ENCODE measurements at places on chromosomes 1 and 21.

DNA sequence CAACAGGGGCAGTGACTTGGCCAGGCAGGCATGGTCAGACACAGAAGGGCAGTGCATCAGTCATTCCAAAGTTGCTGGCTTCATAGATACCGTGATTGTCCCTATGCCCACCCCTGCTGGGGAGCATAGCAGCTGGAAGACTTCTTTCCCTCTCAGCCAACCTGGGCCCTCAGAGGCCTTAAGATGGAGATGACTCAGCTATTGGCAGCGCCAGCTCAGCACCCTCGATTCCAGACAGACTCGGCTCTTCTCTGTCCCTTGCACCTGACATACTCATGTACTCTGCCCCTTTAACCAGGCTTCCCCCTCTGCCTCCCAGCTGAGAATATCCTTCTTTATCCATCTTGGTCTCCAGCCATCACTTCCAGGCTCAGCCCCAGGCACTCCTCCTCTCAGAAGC, 16.8 kb downstream of the SLAMF8 start:
- DNase-seq: no peak

DNA sequence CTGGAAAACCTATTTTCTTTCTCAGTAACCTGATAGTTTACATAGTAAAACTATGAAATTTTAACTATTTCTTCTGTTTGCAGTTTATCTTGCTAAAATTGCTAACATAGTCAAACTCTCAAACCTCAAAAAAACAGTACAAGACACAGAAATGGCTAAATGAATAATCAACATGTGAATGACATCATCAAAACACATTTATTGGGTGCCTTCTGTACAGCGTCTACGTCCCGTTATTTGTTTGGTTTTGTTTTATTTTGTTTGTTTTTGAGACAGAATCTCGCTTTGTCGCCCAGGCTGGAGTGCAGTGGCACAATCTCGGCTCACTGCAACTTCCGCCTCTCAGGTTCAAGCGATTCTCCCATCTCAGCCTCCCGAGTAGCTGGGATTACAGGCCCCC, 11.2 kb downstream of the RBM34 start:
- DNase-seq: no peak

GRCh38 chr21:35563885-35564451, 496.4 kb downstream of the SETD4 start:
- peak; percentile 70 for DNase-seq

DNA sequence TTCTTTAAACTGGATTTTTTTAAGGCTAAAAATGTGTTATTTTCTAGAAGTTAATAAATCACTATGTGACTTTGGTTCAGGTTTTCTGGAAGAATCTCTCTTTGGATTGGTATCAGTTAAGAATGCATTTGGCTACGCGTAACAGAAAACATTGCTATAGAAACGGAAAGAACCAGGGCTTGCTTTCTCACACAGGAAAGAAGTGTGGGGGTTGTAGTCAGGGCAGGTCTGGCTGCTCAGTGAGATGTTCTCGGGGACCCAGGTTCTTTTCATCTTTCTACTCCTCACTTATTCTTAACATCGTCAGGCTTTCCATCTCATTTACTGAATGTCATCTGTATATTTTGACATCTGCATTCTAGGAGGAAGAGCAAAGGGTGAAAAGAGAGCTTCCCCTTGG, 191.4 kb downstream of the ZBTB18 start:
- no peak for DNase-seq

- DNase-seq: no peak
Measured at GRCh38 chr1:22370190-22370498, 81.5 kb upstream of the ZBTB40 start.

DNA sequence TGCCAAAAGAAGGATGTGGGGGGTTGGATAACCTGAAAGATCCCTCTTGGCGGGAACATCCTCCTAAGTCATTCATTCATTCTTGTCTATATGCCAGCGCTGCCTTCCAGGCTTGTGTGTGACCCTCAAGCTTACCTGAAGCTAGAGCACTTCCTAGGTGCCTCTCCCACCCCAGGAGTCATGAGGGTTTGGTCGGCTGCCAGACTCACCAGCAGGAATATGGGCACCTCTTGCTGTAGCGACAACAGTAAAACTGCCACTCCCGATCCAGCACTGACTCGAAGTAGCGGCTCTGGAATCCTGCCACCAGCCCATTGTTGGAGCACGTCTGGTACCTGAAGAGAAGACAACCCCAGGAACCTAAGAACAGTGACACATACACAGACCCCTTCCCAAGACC, 15.0 kb downstream of the DPT start:
- no peak for DNase-seq

- DNase-seq: no peak
Measured at GRCh38 chr1:68028566-68028965, 21.9 kb downstream of the DIRAS3 start.

DNA sequence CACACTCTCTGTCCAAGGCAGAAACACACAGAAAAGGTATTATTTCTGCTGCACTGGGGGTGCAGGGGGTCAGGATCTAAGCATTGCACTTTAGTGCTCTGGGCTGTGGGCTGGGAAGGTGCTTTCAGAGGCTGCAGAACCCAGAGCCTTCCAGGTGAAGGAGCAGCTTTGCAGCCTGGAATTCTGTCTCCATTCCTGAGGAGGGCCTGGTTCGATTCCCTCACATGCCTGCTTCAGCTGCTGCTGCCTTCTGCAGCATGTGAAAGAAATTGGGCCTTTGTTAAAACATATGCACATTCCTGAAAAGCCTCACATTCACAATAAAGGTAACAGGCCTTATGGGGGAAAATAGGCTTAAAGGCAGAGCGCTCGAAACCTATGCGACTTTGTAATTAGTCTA, 35.9 kb downstream of the VTCN1 start:
- DNase-seq: no peak

GRCh38 chr1:39992234-39992633, 37.3 kb downstream of the MFSD2A start:
- DNase-seq: no peak

- no peak for DNase-seq
Measured at GRCh38 chr1:52534928-52535764, 17.7 kb downstream of the TUT4 start.

- no peak for DNase-seq
Measured at GRCh38 chr21:45578176-45578801, 36.0 kb upstream of the SLC19A1 start.

DNA sequence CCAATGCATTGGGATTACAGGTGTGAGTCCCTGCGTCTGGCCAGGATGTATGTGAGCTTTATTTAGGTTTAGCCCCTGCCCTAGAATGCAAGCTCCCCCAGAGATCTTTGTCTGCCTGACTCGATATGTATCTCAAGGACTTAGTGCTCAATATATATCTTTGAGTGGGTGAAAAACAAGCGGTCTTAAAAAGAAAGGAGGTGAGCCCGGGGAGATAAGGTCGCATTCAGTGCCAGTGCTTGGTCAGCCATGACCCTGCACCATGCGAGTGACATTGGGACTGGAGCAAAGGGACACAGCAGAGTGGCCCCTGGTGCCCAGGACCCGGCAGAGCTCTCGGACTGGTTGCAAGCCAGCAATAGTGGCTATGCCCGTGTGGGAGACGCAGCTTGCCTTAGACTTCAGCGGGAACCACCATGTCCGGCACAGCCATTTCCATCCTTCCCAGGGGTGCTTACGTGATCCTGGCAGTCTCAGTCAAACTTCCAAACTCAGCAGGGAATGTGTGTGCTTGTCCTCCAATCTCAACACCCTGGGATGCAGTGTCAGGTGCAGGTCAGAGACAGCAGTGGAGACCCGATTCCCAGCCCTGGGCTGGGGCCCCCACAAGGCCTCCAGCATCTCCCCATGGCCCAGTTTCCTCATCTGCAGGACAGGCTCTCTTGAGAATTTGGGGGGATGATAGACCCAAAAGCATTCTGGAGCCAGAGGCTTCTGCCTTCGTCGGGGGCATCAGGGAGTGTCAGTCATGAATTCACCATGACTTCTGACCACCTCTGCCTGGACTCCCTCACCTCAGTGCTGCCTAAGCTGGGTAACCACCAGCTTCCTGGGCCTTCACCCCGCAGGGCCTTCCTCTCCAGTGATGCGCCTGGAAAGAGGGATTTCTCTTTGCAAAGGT, 1.8 kb downstream of the MX2 start:
- DNase-seq: no peak

DNA sequence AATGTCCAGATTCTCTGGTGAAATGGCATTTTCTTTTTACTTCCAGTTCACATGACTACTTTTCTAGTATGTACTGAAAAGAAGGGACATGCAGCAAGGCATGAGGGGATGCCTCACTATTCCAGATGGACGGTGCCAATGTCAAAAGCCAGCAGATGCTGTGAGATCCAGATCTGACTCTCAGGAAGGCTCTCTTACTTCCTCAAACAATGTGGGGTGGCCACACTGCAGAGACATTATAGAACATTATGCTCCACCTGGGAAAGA, 17.7 kb downstream of the CRYZ start:
- no peak for DNase-seq

- no peak for DNase-seq
Measured at GRCh38 chr1:182641561-182641960, 37.4 kb upstream of the RGS16 start.

- no peak for DNase-seq
Measured at GRCh38 chr1:118204648-118205047, 19.6 kb upstream of the SPAG17 start.

DNA sequence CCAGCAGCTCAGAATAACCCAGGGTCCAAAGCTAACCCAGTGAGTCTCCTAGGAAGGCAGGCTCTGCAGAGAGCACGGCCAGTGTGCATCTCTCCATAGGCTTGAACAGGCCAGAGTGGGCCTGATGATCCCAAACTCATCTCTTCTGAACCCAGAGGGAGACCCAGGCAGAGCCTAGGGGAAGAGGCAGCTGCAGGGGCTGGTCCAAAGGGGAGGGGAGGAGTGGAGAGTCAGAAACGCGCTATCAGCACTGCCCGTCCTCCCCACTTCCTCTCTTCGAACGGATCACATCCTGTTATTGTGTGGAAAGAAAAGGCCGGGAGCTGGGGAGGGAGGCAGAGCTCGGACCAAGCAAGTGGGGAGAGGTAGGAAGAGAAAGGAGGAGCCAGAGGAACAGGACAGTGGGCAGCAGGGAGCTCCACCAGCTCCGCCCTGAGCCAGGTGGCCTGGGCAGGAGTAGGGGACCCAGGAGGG, 20.2 kb downstream of the TAL1 start:
- no peak for DNase-seq

GRCh38 chr1:210750468-210750867, 383.5 kb downstream of the KCNH1 start:
- no peak for DNase-seq

GRCh38 chr1:15622712-15623373, 5.6 kb downstream of the DDI2 start:
- DNase-seq: no peak
